Lower leg skin (tissue), 4 donors: ENCODE measurements at places on chromosomes 7 and 10.

- DNase-seq, result no peak
These were observed 230.6 kb upstream of the KIAA1217 start for GRCh38 chr10:23978317-23978716.

DNA sequence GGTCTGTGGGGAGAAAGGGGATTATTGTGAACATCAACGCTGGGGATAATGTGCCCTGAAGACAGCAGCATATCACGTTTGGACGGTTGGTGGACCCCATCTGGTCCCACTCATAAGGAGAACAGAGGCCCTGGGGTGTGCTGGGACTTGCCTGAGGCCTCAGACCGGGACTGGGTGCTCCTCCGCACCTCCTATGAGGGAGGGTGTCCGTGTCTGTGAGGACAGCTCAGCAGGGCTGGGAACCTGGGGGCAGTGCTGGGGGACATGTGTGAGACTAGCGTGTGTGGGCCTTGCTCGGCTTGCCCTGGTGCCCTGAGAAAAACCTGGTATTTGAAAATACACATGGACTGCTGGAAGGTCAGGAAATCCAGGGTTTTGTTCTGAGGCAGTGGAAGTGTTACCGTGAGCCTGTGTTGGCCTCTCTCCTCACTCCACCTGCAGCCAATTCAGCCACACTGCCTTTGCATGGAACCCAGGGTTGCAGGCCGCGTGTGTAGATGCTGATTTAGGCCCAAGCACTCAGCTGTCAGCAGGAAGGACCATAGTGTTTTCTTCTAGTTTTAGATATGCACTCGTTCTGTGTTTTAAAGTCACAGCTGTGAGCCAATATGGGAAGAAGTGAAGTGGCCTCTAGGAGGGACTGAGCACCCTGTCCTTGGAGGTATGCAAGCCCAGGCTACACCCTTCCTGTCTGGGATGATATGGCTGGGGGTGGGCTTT, 13.4 kb upstream of the SH2D4B start:
- DNase-seq, result no peak

- DNase-seq, result no peak
These were observed 157.3 kb downstream of the NOC3L start for GRCh38 chr10:94205396-94205831.

- peak; percentile 71 for DNase-seq
These were observed 126.4 kb upstream of the CCDC6 start for GRCh38 chr10:60032723-60033122.

GRCh38 chr10:22341190-22341925, 3.9 kb upstream of the SPAG6 start:
- peak; percentile 19 for DNase-seq
